Activated CD8-positive, alpha-beta memory T cell treated with anti-CD3 and anti-CD28 coated beads, Interleukin-2, amount 50 U/mL, for 48 hours (primary cell): ENCODE measurements at places on chromosomes 13 and 19.

DNA sequence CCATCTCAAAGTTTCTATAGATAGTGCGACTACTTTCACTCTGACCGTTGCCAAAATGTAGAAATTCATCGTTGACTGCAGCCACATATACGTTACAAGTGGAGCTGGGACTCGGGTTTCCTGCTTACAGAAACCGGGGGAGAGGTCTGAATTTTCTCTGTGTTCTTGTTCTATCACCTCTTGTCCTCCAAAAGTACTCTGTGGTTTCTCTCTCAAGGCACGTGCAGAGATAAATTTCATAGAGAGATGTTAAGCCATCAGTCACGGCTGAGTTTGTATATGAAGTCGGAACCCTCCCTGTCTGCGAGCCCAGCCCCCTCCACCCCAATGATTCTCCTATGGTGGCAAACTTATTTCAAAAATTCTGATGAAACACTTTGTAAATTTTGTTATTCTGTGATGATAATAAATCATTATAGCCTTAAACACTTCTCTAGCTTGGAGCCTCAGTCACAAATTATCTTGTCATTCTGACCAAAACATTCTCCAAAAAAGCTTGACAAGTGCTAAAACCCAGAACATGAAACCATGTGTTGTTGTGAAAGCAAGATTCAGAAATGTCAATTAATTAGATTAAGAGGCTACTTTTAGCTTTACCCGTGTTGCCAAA is 87.5 kb downstream of the TSHZ3 start:
- DNase-seq = peak; percentile 7

GRCh38 chr13:33172911-33173310 is 112.6 kb downstream of the STARD13 start:
- DNase-seq = no peak

DNA sequence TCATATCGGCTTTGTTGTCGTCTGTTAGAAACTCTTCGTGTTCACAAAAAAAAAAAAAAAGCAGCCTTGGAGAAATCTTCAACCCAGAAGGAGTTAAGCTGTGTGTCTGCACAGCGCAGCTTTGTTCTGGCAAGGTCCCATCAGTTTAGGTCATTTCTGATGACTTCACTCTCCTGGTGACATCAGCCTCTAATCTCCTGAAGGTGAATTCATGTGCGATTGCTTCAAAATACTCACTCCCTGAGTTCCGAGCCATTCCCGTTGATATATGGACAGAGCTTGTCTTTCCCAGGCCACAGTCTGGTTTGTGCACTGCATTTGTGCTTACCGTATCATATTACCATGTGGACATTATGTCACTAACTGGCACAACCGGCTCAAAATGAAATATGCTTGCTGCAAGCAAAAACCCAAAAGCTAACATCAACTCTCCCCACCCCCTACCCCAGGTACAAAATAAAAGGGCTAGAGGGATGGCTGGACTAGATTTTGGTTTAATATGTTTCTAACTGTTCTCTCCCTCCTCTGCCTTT is 342.4 kb downstream of the KCNRG start:
- no peak for DNase-seq

GRCh38 chr19:55546822-55547614 is 1.7 kb upstream of the SBK3 start:
- no peak for DNase-seq

DNA sequence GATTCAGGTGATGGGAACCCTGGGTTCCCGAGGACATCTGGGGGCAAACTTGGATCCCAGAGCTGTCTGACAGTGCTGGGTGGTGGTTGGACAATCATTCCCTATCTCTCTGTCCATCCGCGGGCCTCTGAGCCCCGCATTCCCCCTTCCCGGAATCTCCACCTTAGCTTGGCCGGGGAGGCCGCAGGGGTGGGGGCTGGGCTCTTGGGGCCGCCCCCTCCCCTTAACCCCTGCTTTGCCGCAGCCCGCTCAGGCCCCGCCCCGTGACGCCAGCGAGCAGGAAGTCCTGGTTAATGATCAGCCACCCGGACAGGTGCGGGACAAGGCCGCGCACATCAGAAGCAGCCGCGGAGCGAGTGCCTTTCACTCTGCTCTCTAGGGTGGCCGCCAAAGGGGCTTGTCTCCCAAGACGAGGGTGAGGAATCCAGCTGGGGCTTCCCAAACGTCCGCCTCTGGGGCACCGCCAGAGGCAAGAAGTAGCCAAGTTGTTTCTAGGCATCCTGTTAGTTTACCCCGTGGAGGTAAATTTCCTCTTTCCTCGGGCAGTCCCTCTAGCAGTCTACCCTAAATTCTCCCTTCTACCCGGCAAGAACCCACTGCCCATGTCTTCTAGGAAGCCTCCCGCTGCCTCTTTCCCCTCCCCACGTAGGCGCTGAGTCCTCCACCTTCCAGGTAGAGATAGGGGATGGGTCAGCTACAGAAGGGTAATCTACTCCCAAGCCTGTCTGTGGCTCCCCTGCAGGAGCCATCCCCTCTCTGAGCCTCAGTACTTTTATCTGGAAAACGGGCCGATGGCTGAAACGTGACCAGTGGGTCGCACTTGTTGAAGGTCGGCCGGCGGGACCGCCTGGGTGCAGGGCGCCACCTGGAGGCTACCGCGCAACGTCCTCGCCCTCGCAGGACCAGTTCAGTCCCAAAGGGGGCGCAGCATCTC is 3.0 kb downstream of the IRF2BP1 start:
- DNase-seq = peak; percentile 92

GRCh38 chr19:40721936-40722661 is 5.2 kb downstream of the ITPKC start:
- DNase-seq = no peak

DNA sequence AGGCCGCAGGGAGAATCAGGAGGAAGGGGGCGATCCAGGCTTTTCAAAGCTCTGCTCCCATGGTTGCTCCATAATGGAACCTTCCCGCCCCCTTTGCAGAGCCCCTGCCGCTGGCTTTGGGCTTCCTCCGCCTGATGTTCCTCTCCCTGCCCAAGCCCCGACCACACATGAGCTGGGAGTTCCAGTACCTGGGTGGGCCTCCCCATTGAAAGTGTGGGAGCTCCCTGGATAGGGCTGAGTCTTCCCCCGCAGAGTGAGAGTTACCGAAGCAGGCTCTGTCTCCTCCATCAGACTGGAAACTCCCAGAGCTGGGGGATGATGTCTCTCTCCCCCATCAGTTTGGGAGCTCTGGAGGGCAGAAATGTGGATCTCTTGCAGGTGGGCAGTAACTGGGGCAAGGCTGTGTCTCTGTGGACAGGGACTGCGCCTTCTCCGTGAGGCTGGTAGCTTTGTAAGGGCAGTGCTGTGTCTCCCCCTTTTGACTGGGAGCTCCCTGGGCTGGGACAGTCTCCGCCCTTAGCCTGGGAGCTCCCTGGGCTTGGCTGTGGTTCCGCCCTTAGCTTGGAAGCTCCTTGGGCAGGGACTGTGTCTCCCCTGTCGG is 722 bp downstream of the DCAF15 start:
- DNase-seq = no peak

DNA sequence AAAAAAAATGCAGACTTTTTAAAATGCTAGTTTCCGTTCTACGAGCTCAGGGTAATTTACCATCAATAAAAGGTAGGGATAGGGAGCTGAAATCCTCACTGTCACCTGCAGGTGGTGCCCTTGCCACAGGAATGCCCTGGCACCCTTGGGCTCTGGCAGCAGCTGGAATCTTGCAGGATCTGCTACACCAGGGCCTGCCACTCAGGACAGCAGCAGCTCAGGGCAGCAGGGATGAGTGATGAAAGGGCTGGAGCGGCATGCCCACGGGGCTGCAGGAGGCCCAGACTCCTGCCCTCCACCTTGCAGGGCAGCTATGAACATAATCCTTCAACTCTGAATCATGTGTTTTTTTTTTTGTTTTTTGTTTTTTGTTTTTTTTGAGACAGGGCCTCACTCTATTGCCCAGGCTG is 54.0 kb downstream of the GNG7 start:
- DNase-seq = peak; percentile 87

DNA sequence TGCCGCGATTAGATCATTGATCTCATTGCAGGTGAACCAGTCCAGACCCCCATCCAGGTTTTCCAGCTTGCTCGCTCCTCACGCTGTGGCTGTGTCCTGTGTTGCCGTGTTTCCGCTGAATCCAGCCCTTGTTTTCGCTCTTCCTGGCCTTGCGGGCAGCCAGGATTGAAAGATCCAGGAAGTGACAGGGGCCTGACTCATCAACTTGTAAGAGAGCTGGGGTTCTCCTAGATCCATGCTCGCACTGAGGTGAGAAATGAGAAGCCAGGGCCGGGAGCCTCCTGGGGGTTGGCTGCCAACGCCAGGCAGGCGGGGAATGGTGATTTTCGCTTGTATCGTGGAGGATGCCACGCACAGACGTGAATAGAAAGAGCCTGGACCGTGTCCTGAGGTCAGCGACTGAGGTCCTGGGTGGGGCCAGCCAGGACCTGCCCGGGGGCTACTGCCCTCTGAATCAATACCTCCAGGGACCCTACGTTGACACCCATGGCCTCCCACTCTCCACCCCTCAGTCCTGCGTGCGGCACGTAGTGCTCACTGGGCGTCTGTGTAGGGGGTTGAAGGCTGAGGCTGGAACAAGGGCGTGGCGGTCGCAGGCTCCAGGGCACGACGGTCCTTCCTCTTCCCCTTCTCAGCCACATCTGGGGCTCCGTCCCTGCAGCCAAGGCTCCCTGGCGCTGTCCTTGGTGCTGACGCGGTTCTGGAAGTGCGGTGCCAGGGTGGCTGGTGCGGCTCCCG is 7.3 kb upstream of the PTPRH start:
- peak; percentile 84 for DNase-seq

DNA sequence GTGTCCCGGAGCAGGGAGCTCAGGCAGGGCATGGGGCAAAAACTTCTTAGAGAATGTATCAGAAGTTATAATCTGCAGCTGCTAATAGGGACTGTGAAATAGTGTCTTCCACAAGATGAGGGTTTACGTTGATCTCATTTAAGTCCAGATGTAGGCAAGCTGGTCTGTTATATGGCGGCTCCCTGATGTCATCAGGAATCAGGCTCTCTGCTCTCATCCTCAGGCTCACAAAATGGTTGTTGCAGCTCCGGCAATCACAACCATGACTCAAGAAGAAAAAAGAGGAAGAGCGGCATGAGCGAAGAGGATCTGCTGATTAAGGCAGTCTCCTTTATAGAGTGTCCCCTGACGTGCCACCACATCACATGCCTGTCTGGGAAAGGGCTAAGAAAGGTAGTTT is 191.3 kb downstream of the KLF5 start:
- no peak for DNase-seq

DNA sequence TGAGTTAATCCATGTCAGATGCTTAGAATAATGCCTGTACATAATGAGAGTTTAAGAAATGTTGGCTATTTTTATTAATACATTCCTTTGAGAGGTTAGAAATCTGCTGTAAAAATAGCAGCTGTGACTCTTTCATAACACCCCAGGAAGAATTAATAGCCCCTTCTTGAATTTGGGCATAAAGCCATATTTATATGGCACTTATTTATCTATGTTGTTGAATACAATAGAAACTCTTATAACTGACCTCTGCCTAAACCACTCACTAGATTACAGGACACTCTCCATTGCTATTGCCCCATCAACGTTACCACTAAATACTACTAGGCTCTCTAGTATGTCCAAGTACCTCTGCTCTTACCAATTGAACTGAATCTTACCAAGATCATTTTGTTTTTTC is 16.3 kb downstream of the NEK5 start:
- DNase-seq = no peak

GRCh38 chr13:45511310-45512097 is 46.8 kb downstream of the COG3 start:
- no peak for DNase-seq

- no peak for DNase-seq
Observed at GRCh38 chr13:24215732-24216131, 55.2 kb downstream of the SPATA13 start.

DNA sequence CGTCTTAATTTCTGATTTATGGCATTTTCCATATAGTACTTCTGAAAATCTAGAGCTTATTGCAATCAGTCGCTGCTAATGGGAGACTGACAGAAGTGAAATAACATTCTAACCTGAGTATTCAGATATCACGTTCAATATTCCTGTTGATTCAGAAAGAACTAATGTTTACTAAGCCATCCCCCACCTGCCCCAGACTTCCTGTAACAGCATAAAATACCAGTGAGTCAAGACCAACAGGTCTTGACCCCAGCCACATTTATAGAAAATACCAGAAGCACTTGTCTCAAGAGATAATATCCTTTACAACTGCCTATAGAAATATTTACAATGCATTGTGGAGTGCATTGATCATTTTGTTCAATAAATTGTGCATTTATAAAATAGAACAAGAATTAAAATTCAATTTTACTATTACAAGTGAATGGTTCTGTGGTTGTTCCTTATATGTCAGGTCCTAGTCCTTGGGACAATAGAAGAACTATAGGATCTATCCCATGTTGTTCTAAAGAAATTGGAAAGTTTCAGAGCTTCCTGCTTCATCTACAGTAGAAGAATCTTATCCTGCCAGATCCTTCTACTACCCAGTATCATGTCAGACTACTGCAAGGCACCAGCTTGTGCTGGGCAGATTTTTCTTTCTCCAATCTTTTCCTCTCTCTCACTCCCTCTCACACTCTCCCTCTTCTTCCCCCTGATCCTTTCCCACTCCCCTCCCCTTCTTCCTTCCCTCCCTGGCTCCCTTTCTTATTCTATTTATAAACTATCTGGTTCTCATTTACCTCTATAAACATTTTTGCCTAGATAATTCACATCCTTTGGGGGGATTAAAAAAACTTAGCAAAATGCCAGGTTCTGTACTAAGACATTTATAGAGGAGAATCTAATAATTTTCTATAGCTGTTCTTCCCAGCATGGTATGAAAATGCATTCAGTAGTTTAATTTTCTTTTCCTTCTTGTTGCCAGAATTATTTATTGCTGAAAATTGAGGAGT is 629.9 kb downstream of the DIAPH3 start:
- DNase-seq = no peak

GRCh38 chr13:40026174-40026585 is 370.7 kb downstream of the COG6 start:
- DNase-seq = peak; percentile 66

GRCh38 chr13:61795580-61795979 is 379.9 kb upstream of the PCDH20 start:
- DNase-seq = no peak

DNA sequence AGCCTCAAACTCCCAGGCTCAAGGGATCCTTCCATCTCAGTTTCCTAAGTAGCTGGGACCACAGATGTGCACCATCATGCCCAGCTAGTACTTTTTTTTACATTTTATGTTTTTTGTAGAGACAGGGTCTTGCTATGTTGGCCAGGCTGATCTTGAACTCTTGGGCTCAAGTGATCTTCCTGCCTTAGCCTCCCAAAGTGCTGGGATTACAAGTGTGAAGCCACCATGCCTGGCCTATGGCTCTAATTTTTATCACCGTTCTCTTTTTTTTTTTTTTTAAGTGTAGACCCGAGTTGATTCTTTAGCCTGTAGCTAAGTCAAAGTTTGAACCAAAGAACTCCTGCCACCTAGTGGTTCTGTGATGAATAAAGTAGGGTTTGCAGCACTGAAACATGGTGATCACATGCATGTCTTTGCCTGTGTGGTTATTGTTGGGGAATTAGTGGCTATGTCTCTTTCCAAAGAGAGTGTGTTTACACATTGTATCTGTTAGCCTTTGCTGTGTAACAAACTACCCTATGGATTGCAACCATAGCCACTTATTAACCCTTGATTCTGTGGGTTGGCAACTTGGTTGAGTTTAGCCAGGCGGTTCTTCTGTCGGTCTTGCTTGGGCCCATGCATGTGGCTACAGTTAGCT is 11.6 kb downstream of the NFILZ start:
- DNase-seq = no peak
